ENCODE measurements at places on chromosomes 6 and 20.

DNA sequence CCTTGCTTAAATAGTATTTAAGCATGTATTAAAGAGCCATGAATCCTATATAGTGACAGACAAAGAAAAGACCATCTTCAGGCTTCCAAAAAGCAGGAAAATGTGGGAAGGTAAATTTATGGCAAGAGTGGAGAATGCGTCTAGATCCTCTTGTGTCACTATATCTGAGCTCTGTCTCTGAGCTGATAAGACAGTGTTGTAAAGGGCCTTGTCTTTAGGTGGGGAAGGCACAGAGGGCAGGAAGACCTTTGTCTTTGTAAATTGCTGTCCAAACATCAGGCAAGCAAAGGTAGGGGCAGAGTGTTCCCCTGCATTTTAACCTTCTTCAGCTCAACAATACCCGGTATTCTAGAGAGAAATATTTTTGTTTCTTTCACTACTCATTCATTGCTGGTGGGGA lies 33.9 kb upstream of the MBOAT1 start:
- no peak for DNase-seq

- no peak for DNase-seq
Observed at GRCh38 chr6:23329086-23329485, 759.7 kb downstream of the HDGFL1 start.

GRCh38 chr6:167296902-167297301 lies 5.8 kb downstream of the UNC93A start:
- DNase-seq = no peak

DNA sequence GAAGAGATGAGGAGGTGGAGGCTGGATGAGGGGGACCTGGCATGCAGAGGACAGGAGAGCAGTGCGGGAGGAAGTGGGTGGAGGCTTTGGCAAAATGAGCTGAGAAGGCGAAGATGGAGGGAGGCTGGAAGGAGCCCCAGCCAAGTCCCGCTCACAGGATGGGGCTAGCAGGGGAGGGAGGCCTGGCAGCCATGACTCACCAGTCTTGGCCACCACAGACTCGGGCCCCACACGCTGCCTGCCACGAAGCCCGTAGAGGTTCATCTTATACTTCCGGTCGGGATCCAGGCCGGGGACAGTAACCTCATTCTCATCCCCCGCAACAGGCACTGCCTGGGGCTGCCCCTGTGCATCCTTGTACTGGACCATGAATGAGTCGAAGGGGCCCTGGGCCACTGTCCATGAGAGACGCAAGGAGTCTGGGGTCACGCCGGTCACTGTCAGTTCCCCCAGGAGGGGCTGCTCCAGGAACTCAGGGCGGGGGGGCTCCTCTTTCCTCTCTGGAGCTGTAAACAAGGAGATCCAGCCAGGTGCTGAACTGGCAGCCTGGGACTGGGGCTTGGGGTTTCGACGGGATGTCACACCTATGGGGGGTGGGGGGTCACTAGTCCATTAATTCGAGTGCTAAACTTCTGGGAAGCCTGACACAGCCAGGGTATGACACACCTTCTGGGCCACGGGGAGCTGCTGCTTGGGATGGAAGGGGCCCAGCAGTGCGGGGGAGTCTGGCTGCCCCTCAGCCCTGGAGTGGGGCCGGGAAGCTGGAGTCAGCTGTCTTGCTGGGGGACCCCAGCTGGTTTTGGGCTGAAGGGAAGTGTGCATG lies 27.8 kb downstream of the TNXB start:
- DNase-seq = peak; percentile 84

Measured in fibroblast of skin of right quadriceps (primary cell).